ENCODE measurements at places on chromosomes 7 and 10.

- no peak for DNase-seq
These were observed 253.6 kb downstream of the WDR37 start for GRCh38 chr10:1309617-1310270.

DNA sequence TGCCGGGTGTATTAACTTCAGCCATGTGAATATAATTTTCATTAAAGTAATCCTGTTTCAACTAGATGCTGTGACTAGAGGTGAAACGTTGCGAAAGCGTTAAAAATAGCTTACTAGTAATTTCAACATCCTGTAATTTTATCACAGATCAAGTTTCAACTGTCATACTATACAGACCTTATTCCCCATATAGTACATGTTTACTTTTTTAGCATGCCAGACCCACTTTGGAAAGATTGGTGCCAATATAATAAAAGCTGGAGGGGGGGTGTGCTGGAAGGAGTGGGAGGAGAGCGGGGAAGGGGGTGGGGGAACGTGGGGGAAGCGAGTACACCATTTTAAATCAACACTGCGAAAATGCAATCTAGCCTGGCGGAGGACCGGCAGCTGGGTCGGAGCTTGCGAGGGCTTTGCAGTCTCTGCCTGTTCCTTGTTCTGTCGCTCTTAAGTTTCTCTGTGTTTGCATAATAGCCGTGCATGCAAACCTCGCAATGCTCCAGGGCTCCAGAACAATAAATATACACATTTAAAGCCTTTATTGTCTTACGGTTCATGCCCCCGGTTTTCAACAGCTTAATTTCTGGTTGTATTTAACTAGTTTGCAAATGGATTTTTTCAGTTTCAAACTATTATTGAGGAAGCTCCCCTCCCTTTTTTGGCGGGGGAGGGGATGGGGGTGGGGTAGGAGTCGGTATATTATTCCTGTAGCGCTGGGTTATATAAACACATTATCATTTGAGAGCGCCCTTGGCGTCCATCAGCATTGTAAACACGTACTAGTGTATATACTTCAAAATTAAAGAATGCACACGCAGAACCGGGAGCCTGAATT lies 1.3 kb upstream of the ARID5B start:
- DNase-seq = peak; percentile 85

DNA sequence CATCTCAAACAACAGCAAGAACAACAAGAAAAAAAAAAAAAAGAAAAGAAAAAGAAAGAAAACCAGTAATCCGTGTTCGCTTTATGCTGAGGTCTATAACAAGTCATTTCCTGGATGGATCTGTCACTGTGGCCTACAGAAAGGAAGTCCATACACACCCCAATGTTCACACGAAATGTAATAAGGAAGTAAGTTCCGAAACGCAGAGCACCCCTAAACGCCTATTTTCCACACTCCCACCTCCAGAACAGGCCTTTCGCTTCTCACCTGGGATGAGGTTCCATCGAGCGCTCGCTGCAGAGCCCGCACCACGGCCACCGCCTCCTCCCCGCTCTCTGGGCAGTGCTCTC lies 735 bp downstream of the ZNF394 start:
- DNase-seq = no peak

DNA sequence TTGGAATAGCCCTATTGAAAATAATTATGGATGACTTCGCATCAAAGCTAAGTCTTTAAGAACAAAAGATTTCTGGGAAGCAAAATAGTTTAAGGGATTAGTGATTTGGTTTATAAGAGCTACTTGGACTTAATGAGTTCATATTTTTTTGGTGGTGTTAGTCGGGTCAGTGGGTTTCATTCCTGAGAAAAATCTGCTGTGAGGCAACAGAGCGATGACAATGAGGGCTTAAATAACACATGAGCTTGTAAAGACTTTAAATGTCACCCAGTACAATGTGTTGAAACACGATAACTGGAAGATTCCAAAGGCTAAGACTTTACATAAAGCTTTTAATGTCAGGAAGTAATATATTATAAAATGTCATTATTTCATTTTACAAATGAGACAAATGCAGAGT lies 178.8 kb downstream of the ARL4A start:
- DNase-seq = no peak

Measured in fibroblast of skin of right quadriceps (primary cell).